ENCODE measurements at places on chromosomes 11 and 22.
A peak's percentile ranks its signal among the peaks of the same experiment; 100 is the strongest.

- no peaks in the 10 kb centered on the region for H3K4me1 ChIP-seq
- H3K27me3 ChIP-seq, result no peaks in the 10 kb centered on the region
- no peak for DNase-seq
- no peaks in the 10 kb centered on the region for H3K36me3 ChIP-seq
These were observed 582.2 kb downstream of the DLG2 start for GRCh38 chr11:85044911-85045310.

- H3K36me3 ChIP-seq, result no peaks in the 10 kb centered on the region
- peaks cover 2% of the 10 kb centered on the region for H3K27me3 ChIP-seq
- H3K4me3 ChIP-seq, result no peak overlapping the region
- no peak overlapping the region for H3K27ac ChIP-seq
- DNase-seq, result no peak
These were observed 305.4 kb downstream of the ST3GAL4 start for GRCh38 chr11:126660761-126661425.

GRCh38 chr11:32366666-32367065, 68.7 kb downstream of the WT1 start:
- H3K36me3 ChIP-seq, result no peaks in the 10 kb centered on the region
- no peak overlapping the region for H3K4me3 ChIP-seq

GRCh38 chr11:44380820-44381219, 70.9 kb upstream of the ALX4 start:
- no peaks in the 10 kb centered on the region for H3K4me1 ChIP-seq
- no peaks in the 10 kb centered on the region for H3K36me3 ChIP-seq
- H3K27ac ChIP-seq, result no peak overlapping the region
- H3K27me3 ChIP-seq, result no peaks in the 10 kb centered on the region
- no peak overlapping the region for H3K4me3 ChIP-seq
- DNase-seq, result no peak

DNA sequence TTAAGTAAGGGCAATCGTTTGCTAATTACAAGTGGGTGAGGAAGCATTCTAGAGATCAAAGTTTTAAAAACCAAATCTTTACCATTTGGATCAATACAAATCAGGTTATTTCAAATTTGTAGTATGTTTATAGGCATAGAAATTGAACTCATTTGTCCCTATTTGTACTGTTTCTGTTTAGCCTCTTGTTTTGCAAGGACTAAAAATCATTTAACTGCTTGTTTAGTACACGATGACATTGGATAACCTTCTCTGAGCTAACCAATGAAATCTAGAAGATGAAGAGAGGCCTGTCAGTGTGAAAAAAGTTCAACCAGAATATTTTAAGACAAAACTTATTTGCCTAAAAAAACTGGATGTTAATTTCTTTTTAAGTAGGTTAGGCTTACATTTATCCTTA, 40.0 kb downstream of the ZC3H12C start:
- H3K4me3 ChIP-seq, result no peak overlapping the region
- H3K27me3 ChIP-seq, result no peaks in the 10 kb centered on the region
- DNase-seq, result no peak
- H3K27ac ChIP-seq, result no peak overlapping the region

GRCh38 chr11:43358801-43359421, at the start of gene TTC17:
Gene TTC17, plus strand, starts transcription at chr11:43358920. Its CDS starts 35 bp downstream, at chr11:43358955.
- peak within 1 kb of the TSS; percentile 73 for H3K4me3 ChIP-seq
- no peak within 1 kb of the TSS for H3K27ac ChIP-seq
- 0 out of 2 replicates have a peak, but pooled peaks cover 3% of the 10 kb centered on the region for H3K4me1 ChIP-seq

DNA sequence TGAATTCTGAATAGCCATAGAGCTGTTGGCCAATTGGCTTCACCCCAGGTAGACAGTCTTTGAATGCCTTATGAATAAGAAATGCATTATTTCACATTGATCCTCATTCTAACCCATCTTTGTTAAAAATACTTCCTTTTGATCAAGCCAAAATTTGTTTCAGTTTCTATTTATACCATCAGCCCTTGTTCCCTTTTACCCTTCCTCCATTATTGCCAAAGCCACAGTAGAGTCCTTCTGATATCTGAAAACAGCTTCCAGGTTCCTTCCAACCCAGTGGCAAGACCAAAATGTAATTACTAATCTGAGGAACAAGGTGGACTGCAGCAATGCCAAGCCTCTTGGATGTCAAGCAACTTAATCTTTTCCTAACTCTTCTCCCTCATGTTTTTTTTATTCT, 458.8 kb downstream of the BUD13 start:
- no peak for DNase-seq
- no peaks in the 10 kb centered on the region for H3K27me3 ChIP-seq
- H3K27ac ChIP-seq, result no peak overlapping the region
- no peak overlapping the region for H3K4me3 ChIP-seq
- no peaks in the 10 kb centered on the region for H3K4me1 ChIP-seq

DNA sequence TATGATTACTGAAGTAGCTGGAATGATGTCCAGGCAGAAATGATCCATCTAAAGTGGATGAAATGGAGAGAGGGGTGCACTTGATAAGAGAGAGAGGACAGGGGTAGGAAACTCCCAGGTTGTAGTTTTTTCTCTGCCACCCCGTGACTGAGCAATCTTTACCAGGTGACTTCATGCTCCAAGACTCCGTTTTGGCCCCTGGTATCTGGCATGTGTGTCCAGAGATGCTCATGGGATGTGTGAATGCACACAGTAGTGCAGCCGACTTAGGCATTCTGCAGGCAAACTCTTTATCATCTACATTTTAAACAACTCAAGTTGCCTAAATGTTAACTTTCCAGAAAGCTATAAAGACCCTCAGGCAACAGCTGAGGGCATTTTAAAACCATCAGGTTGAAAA, 189.3 kb upstream of the SEZ6L start:
- H3K27me3 ChIP-seq, result no peaks in the 10 kb centered on the region
- H3K4me1 ChIP-seq, result no peaks in the 10 kb centered on the region
- no peaks in the 10 kb centered on the region for H3K36me3 ChIP-seq
- DNase-seq, result no peak
- no peak overlapping the region for H3K27ac ChIP-seq
- H3K4me3 ChIP-seq, result no peak overlapping the region

Data from iPS DF 6.9 (cell line).